ENCODE measurements at places on chromosomes 7 and 10.

GRCh38 chr10:74728225-74728624 lies 98.2 kb upstream of the KAT6B start:
- DNase-seq, result no peak

DNA sequence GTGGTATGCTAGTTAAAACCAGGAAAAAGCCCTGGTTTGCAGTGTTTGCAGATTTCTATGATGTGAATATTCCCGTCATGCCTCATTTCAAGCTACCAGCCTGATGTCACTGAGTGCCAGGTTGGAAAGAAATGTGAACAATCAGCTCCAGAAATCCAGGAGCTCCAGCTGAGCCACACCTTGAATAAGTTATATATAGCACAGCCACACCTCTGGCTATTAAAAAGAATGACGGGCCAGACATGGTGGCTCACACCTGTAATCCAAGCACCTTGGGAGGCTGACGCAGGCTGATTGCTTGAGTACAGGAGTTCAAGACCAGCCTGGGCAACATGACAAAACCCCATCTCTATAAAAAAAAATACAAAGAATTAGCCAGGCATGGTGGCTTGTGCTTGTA lies 18.7 kb upstream of the SLF2 start:
- no peak for DNase-seq

DNA sequence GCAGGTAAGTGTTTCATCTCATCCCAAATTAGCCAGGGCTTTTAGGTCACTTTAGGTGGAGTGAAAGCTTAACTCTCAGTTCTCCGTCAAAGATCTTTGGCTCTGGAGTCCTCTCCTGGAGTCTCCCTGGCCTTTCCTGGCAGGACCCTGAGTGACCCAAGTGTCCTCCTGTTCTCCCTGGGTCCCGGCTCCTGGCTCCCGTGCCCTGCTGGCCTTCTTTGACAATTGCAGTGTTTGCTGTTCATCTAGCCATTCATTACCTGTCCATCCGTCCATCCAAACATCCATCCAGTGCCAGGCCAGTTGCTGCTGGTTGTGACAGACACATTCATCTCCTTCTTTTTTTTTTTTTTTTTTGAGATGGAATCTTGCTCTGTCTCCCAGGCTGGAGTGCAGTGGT lies 6.2 kb upstream of the TPST1 start:
- no peak for DNase-seq

- no peak for DNase-seq
These were observed 2.8 kb downstream of the FOXK1 start for GRCh38 chr7:4684846-4685245.

DNA sequence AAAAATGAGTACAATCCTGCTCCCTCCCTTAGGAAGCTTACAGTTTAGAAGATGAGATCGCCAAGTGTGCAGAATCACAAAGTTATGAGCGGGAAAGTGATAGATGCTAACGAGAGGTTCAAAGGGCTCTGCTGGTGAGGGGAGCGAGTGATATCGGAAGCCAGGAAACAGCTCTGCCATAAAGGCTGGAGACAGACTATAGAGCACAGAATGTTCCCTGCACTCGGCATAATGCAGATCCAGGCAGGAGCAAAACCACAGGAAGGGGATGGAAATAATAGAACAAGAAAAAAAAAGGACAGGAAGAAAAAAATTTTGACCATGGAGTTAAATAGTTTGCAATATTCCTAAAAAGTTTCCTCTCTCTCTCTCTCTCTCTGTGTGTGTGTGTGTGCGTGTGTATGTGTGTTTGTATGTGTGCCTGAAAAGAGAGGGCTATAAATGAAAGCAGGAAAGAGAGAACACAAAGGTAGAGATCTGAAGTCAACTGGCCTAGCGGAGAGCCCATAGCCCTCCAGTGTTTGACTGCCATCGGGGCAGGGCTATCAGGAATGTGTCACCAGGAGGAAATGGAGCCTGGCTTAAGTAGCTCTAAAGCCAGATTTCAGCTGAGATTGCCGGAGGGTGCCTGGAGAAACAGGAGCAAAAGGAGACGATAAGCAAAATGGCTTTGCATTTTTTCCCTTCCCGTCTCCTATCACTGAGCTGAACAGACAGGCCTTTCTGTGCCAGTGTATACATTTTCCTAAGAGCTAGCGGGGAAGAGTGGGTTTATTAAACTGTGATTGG lies 175.8 kb upstream of the LYZL1 start:
- no peak for DNase-seq

DNA sequence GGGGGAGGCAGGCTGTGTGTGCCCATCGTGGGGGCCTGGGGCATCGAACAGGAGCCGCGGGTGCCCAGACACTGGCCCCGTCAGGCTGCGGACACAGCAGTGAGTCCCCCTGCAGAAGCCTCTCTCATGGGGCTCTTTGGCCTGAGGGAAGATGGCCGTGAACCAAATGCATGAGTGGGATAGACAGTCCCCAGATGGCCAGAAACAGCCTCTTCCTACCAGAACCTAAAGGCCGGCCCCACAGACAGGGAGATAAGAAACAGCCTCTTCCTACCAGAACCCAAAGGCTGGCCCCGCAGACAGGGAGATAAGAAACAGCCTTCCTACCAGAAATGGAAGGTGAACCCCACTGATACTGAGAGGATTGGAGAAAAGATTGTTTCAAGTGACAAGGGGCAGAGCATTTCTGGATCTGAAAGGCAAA lies 16.6 kb downstream of the IDI2 start:
- DNase-seq, result no peak

DNA sequence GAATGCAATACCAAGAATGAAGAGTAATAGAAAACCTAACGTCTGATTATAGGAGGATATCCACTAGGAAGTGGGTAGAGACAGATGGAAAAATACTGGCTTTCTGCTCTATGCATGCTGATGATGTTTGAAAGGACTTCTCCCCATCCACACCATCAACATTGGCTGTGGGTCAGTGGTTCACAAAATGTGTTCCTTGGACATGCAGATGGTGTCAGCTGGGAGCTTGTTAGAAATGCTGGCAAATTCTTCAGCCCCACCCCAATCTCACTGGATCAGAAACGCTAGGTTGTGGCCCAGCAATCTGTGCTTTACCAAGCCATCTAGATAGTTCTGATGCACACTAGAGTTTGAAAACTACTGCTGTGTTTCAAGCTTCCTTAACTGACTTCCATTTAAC lies 164.1 kb downstream of the PPP1R17 start:
- DNase-seq, result no peak

GRCh38 chr10:49518982-49519578 lies 19.8 kb downstream of the ERCC6 start:
- no peak for DNase-seq

GRCh38 chr7:39624935-39625694 lies 1.7 kb downstream of the RALA start:
- no peak for DNase-seq
